Upper lobe of right lung (tissue), 1 donor: ENCODE measurements at places on chromosomes 12 and 14.

GRCh38 chr14:22472935-22473854 is 115.8 kb downstream of the DAD1 start:
- DNase-seq: no peak

- DNase-seq: peak; percentile 75
Observed at GRCh38 chr12:128823216-128823915, 392 bp downstream of the SLC15A4 start.

GRCh38 chr12:131803961-131804521 is 24.2 kb upstream of the MMP17 start:
- DNase-seq: no peak

DNA sequence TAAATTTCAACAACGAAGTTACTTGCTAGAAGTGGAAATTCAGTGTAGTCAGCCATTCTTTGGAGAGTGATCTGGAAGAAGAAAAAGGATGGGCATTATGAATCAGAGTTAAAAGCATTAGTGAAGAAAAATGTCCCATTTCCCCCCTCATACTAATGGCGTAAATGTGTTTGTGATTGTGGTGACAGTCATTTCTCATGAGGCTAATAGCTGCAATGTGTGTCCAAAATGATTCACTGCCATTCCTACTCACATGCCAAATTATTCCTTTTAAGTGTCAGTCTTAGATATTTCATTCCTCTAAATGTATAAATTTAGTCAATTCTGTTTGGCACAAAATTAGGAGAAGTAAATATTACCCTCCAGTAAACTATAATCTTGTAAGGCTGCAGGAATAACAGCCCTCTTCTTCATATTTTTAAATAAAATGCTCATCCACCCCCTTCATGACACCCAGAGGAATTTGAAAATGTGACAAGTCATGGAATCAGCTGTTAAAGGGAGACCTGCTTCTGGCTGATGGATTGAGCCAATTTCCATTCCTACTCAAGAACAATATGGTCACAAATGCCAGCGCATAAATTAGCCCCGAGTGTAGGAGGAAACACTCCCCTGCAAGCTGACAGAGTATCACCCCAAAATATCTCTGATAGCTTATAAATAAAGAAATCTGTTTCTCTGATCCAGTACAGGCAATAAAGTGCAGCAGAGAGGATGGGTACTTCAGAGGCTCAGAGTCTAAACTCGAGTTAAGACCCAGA is 912.3 kb upstream of the SEL1L start:
- no peak for DNase-seq

- DNase-seq: no peak
Observed at GRCh38 chr12:53538209-53538689, 31.0 kb upstream of the NPFF start.

GRCh38 chr12:29625359-29625953 is 128.0 kb upstream of the OVCH1 start:
- DNase-seq: no peak

DNA sequence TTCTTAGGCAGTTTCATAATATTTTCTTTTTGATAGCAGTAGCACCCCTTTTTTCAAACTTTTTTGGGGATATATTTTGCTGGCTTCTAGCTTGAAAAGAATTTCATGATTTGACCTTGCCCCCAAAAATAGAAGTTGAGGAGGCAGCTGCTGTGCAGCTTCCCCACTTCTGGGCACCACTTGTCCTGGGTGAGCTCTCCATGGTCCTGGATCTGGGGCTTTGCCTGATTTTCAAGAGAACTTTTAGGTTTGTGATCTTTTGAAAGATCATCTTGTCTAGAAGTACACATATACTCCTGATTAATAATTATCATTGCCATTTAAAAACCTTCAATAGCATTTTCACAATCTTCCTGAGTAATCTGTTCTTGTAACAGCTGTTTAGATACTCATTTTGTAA is 271.6 kb downstream of the NPAS3 start:
- DNase-seq: no peak

DNA sequence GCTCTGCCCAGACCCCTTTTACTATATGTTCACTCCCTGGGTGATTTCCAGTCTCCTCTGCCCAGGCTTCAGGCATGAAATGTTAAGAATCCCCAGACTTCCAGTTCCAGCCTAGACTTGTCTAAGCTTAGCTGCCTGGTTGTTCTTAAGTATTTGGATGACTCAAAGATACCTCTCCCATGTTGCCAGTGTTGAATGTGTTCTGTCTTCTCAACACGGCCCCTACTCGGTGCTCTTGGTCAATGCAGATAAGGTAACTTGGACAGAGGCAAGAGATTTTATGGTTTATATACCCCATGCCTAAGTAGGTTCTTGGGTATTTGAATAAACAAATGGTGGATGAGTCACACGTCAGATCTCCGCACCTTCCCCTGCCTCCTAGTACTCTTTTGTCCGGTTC is 13.6 kb downstream of the PIWIL1 start:
- DNase-seq: no peak

GRCh38 chr14:74508844-74509428 is 15.4 kb downstream of the ISCA2 start:
- peak; percentile 52 for DNase-seq

- DNase-seq: no peak
Observed at GRCh38 chr14:78788467-78789360, 618.5 kb downstream of the NRXN3 start.

GRCh38 chr12:75944097-75944904 is 87.3 kb downstream of the PHLDA1 start:
- DNase-seq: no peak

DNA sequence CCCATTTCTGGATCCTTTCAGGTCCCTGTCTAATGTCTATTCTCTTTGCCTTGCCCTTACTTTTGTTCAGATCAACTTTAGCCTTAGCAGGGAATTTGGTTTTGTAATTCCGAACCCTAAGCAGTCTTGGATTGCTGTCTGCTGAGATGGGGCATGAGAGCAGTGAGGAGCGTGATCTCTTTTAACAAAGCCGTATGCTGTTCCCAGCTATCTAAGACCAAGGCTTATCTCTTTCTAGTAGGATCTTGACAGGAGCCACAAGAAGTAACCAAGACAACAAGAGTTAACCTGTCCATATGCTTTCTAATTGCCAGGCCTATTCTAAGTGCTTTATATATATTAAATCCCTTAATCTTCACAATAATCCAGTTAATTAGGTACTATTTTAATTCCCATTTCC is 4.5 kb upstream of the DHRS7 start:
- no peak for DNase-seq

- peak; percentile 61 for DNase-seq
Observed at GRCh38 chr14:104443391-104444158, 136.0 kb upstream of the C14orf180 start.

- DNase-seq: no peak
Observed at GRCh38 chr12:69689638-69690037, 9.5 kb downstream of the BEST3 start.

- no peak for DNase-seq
Observed at GRCh38 chr12:31967539-31967938, 8.3 kb downstream of the RESF1 start.

DNA sequence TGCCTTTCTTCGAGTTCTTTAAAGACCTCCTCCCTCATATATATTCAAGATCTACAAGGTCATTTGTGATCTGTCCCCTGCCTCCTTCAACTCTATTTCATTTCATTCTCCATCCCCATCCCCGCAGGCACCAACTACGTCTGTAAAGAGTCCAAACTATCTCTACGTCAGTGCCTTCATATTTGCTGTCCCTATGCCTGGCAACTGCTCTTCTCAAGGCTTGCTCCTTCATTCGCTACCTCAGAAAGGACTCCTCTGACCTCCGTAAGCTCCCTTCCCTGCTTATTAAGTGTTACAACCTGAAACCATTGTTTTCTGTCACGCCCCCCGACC is 650 bp downstream of the LLPH start:
- no peak for DNase-seq

GRCh38 chr12:13680916-13681315 is 300.5 kb downstream of the GRIN2B start:
- DNase-seq: no peak

- no peak for DNase-seq
Observed at GRCh38 chr14:70567791-70568190, 32.7 kb downstream of the MED6 start.

- DNase-seq: no peak
Observed at GRCh38 chr12:3307389-3307788, 183.6 kb upstream of the PRMT8 start.

DNA sequence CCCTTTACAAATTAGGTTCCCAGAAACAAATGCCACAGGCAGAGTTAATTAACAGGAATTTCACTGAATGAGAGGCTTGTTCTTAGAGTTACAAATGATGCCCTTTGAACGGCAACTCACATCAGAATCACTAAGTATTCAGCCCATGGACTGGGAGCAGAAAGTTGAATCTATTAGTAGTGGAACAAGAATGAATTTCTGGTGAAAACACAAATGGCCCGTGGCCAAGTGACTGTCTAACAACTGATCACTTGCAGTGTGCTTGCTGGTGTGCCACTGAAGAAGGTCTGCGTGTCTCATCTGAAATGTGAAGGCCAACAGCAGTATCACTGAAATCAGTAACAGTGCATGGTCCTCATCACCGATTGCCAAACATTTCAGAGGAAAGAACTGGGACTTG is 893.4 kb upstream of the TMEM132C start:
- no peak for DNase-seq

GRCh38 chr14:52182853-52183252 is 84.6 kb upstream of the PTGDR start:
- DNase-seq: no peak

DNA sequence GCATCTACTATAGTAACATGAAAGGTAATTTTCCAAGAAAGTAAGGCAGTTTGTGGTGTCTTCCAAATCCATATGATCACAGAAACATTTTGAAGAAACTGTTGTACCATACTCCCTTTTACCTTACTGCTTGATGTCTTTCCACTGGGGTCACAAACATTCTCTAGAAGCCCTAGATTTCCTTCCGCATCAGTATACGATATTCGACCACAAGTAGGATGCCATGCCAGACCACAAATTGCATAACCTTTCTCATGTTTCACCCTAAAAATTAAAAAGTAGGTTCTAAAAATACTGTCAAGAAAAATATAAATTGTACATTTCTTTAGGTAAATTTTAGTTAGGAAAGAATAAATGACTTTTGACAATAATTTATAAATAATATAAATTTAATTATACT is 26.5 kb downstream of the WDHD1 start:
- DNase-seq: no peak

- DNase-seq: no peak
Observed at GRCh38 chr12:19894803-19895202, 455.5 kb downstream of the AEBP2 start.

DNA sequence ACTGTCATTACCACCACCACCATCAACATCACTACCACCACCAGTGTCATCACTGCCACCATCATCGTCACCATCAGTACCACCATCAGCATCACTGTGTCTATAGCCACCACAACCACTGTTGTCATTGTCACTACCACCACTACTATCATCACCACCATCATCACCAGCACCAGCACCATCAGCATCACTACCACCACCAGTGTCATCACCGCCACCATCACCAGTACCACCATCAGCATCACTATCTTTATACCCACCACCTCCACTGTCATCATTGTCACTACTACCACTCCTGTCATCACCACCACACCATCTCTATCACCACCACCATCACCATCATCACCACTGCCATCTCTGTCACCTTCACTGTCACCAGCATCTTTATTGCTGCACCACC is 60.6 kb downstream of the BEGAIN start:
- peak; percentile 12 for DNase-seq

GRCh38 chr14:31286456-31287293 is 79.1 kb upstream of the HECTD1 start:
- no peak for DNase-seq

DNA sequence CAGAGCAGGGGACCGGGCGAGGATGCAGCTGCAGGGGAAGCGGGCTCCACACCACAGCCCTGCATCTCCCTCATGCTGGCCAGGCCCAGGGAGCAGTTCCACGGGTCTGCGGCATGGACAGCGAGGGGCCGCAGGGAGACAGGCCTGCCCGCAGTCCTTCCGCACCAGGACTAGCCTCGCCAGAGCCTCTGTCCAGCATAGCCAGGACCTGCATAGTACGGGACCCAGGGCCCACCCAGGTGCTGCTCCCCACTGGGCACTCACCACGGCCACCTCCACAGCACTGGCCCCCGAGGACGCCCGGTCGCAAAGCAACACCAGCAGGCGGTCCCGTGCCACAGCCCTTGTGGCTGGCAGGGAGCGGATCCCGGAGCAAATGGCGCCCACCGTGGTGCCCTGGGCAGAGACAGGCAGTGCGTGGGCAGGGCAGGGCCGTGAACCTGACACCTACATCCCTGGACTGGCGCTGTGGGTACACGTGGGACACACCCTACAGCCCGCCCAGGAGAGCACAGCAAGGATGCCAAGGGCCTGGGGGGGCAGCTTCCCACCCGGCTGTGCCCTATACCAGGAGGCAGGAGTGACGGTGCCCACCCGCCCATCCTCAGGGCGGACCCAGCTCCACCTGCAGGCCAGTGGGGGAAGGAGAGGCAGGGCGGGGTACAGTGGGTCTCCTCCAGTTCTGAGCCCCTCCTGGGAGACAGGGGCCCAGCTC is 23.8 kb downstream of the JAG2 start:
- DNase-seq: peak; percentile 63

- DNase-seq: peak; percentile 46
Observed at GRCh38 chr12:52580496-52580895, 6.9 kb upstream of the KRT74 start.

DNA sequence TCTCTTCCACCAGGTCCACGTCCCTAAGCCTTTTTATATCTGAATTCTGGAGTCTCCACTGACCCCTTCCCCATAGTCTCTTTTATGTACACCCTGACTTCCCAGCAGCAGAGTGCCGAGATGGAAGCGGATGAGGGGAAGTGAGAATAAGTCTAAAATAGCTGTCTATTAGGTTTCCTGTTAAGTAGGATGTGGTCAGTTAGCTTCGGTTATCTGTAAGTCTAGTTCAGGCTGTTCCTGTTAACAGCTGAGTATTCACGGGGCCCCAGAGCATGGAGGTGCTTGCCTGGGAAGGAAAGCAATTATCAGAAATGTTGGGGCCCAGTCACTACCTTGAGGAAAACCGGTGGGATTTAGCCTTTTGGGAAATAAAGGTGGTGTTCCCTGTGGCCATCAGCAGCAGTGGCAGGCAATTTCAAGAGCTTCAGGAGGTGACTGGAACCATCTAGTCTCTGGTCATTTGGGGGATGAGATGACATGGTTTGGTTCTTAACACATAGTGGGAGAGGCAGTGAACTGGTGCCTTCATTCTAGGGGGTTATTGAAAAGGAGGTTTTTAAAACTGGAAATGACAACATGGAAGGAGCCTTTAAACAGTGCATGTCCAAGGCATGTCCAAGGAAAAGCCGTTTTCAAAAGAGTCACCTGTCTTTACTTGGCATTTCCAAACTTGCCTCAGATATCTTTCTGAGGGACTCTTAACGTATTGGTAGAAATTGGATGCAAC is 21.8 kb downstream of the CHST11 start:
- no peak for DNase-seq
